ENCODE measurements at places on chromosomes 12 and 14.

- DNase-seq: no peak
Measured at GRCh38 chr12:65327207-65328076, 49.0 kb downstream of the MSRB3 start.

- no peak for DNase-seq
Measured at GRCh38 chr14:52277552-52277951, 10.1 kb downstream of the PTGDR start.

DNA sequence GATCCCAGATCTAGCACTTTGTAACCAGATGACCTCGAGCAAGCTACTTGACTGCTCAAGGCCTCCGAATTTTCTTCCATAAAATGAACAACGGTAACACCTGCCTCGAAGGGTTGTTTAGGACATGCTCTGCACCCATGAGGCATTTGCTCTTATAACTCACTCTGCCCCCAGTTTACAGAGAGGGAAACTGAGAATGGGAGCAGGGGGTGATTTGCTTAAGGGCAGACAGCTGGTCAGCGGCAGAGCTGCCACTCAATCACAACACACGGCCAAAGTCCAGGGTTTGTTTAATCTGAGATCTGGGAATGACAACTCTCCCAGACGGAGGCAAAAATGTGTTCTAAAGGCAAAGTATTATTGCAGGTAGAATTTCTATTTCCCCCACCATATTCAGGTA, 156.3 kb downstream of the RIMBP2 start:
- no peak for DNase-seq

GRCh38 chr12:62720661-62721330, 214.2 kb downstream of the PPM1H start:
- no peak for DNase-seq

DNA sequence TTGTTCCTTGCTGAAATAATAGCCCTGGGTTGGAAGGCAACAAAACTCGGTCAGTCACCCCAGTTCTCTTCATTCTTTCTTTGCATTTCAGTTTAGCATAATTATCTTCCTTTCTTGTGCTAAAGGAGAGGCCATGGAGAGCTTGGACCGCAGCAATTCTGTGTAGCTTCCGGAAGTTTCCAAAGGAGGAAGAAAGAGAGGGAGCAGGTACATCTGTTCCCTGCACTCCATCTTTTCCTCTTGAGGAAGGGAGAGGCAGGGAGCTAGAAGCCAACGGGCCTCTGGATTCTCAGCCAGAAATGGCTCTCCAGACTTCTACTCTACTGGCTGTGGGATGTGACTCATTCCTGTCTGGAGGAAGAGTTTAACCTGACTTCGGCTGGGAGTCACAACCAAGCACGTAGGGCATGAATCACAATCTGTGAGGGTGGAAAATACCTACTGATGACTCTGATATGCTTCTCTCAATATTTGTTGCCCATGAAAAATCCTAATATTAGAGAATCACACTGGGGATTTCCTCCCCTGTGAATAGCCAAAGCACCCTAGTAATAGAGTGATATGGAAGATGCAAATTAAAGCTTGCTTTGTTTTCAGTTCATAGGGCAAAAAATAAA, 17.0 kb downstream of the ANO6 start:
- DNase-seq: no peak

DNA sequence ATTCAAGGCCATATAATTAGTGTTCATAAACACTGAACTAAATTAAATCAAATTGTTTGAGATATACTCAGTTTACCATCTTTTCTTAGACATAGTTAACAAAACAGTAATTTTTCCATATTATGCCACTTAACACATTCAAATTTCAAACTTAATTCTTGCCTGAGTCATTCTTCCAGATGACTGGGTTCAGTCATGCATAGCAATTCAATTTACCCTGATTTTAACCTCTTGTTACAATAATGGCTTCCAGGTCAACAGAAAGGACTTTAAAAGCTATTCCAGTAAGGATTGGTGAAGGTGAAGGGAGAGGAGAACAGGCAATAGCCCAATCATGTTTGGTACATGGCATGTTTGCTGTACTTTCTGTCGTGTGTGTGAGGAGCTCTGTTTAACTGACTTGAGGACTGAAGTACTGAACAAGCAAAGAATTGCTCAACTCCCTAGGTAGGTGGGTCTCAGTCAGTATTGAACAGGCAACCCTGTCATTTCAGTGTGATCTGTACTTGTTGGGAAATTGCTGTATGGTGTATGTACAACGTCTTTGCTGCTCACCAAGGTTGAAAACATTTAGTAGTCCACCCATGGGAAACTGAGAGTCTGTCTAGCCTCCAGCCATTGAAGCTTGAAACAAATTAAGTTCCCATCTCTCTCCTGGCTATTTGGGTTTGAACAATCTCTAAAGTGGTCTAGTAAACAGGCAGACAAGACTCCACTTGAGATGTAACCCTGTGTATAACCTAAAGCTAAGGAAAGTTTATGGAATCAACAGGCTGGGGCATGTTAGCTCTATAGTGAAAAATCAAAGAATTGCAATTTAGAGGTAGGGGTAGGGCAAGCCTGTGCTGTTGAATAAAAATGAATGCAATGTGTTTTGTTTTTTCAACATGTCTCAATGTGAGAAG, 327.2 kb downstream of the BTG1 start:
- DNase-seq: no peak

DNA sequence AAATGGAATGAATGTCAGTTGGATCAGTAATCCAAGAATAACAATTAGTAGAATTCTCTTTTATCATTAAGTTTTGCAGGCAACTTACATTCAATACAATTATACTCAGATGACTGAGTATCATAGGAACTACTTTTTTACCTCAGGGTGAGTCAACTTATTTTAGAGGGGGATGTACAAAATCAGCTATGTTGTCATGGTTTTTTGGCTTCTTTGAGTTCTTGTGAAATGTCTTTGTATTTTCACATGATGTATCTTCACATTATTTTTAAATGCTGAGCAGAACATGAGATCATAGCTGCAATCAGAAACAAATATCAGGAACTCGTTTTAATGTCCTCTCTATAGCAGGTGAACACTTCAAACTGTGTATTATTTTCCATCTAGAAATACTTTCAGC, 65.3 kb upstream of the PTPRR start:
- DNase-seq: no peak

DNA sequence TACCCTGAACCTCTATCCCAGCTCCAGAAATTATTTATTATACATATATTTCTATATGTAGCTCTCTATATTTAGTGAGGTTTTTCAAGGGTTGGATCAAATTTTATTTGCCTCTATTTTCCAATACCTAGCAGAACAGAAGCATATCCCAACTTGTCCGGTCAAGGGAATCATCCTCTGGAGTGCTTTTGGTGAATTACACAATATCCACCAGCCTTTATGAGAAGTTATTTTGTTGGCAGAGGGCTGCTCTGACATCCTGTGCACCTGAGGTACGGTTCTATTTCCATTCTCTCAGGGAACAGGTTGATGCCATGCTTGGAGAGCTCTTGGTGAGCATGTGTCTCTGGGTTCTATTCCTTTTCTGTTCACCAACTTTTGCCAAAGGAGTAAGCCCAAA, 1056.4 kb downstream of the GALC start:
- no peak for DNase-seq

DNA sequence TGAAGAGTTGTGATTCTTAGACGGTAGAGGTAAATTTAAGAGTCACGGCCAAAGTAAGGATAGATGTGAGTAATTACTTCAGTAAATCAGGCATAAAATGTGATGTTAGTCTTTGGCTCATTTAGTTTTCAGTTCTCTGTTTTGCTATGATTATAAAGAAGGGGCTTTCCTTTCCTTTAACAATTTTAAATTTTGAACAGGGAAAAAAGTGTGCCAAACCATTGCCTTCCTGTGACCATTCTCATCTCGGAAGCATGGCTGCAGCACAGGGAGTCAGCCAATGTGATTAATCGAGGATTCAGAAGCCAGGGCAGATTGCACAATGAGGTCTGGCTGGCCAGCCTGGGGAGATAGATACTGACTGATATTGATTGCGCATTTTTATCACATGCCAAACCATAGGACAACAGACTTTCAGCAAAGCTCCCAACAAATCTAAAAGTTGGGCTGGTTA, 480.2 kb upstream of the PRICKLE1 start:
- no peak for DNase-seq

- no peak for DNase-seq
Measured at GRCh38 chr12:88870000-88870737, 289.9 kb upstream of the KITLG start.

GRCh38 chr14:67644428-67644827, 24.7 kb downstream of the ARG2 start:
- no peak for DNase-seq

DNA sequence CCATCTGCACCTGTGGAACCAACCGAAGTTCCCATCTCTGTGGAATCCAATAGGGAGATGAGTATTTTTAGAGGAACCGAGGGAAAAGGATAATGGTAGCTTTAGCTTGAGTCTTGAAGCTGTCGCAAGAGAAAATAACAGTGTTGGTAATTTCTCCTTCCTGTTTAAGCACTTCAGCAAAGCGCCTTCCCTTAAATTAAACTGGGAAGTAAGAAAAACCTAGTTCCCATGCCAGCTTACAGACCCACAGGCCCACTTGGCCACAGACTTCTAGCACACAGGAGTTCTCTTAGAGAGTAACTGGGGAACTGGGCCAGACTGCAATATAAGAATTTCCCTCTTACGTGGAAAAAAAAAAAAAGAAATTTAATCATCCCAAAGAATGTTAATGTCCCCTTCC, 223.8 kb downstream of the EFCAB11 start:
- no peak for DNase-seq

DNA sequence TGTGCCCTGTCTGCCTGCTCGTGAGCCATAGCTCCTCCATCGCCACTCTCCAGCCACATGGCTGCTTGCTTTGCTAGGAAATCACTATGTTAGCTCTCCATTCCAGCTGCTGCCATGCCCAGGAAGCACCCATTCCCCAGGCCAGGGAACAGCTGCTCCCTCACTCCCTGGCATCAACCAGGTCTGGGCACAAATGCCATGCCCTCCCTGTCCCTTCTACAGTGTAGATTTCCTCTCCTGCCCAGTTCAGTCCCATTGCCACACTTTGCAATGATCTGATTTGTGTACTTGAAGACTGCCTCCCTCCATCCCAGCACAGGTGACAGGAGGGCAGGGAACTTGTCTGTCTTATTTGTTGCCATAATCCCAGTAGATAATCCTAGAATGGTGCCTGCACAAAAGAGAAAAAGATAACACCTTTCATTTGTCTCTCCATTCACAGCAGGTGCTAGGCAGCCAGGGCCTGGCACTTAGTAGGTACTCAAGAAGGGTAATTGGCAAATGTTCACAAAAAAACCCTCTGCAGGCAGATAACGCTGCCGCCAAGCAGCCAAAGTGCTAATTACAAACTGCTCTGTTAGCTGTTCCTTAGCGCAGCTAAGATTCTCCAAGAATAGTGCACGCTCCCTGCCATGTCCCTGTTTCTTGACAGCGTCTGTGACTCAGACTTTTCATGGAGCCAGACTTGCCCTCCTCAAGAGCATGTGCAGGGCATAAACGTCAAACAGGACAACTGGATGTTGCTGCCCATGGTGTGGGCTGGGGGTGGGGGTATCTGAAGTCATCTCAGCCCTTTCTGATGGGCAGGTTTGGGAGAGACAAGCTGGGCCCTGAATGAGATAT, 69.1 kb downstream of the ARL6IP4 start:
- DNase-seq: no peak

DNA sequence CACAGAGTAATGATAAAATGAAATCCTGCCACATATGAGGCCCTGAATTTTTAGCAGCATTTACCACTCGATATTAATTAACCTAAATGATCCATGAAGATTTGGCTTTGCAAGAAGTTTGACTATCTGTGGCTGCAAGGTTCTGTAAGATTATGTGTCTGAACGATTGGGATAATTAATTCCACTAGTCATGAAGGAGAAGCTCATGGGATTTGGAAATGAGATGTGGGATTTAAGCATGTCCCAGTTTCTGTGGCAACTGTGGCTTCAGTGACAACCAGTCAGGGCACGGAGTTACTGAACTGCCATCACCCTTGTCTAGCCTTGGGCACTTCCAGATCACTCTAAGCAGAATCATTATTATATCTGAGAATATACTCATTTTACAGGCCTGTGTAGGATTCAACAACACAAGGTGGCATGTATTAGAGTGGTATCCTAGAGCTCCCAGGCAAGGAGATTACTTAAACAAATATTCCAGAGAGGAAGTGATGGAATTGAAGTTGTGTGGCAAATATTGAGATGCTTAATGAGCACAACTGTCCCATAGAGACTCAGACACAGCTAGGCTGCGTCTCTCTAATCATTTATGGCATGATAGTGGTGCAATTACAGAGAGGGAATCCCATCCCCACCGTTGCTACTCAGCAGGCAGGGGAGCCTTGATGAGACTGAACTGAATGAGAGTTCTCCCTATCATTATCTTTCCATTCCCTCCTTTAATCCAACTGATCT, 205.0 kb upstream of the KRR1 start:
- DNase-seq: no peak

GRCh38 chr14:24398653-24399446, at the start of gene NYNRIN:
TSS of gene NYNRIN (plus strand) at chr14:24399003. CDS start at chr14:24399247, 244 bp downstream.
- no peak for DNase-seq

- DNase-seq: no peak
Measured at GRCh38 chr12:1418144-1418543, 176.2 kb downstream of the FBXL14 start.
